ENCODE measurements at places on chromosomes 3 and 15. TPM values are rescaled to one million over a fixed set of nuclear protein-coding genes. Genes with fewer than 3 reads are reported as not detected.

The DENND6A gene
- total RNA-seq: 9.8 TPM

The TP63 gene
- 0.16 TPM for total RNA-seq

The ECE2 gene
- not detected for total RNA-seq

The ANKRD63 gene
- total RNA-seq: not detected

The CASR gene
- total RNA-seq: not detected

The IL12A gene
- total RNA-seq: 6.9 TPM

The AP3B2 gene
- total RNA-seq: 0.26 TPM

Data from epithelial cell of alveolus of lung (primary cell).